ENCODE measurements at places on chromosomes 7 and 10. TPM values are rescaled to one million over a fixed set of nuclear protein-coding genes. Genes with fewer than 3 reads are reported as not detected.

Gene FAM25G
- total RNA-seq: not detected

DNA sequence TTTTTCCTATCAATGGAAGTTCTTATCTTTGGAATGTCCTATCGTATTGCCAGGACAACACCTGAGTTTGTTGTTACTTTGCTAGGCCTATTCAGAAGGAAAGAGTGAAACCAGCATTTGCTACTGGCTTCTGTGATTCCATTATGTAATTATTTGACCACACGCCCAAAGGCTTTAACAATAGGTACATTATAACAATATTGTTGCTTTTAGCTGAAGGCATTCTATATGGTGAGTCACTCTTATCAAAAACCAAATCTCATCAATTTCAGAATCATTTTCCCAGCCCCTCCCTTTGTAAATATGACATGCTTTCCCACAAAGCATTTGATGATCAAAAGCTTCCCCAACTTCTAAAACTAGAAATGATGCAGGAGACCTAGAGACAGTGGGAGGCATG, 294.4 kb upstream of the NEBL start:
- H3K36me3 ChIP-seq: no peaks in the 10 kb centered on the region
- DNase-seq: no peak
- no peak overlapping the region for H3K4me3 ChIP-seq
- no peak overlapping the region for H3K27ac ChIP-seq
- no peaks in the 10 kb centered on the region for H3K4me1 ChIP-seq
- H3K27me3 ChIP-seq: no peaks in the 10 kb centered on the region

- peaks cover 3% of the 10 kb centered on the region for H3K27me3 ChIP-seq
- no peak overlapping the region for H3K27ac ChIP-seq
- no peaks in the 10 kb centered on the region for H3K4me1 ChIP-seq
- H3K36me3 ChIP-seq: no peaks in the 10 kb centered on the region
- no peak for DNase-seq
Observed at GRCh38 chr7:149733924-149734790, 39.2 kb downstream of the ZNF467 start.

DNA sequence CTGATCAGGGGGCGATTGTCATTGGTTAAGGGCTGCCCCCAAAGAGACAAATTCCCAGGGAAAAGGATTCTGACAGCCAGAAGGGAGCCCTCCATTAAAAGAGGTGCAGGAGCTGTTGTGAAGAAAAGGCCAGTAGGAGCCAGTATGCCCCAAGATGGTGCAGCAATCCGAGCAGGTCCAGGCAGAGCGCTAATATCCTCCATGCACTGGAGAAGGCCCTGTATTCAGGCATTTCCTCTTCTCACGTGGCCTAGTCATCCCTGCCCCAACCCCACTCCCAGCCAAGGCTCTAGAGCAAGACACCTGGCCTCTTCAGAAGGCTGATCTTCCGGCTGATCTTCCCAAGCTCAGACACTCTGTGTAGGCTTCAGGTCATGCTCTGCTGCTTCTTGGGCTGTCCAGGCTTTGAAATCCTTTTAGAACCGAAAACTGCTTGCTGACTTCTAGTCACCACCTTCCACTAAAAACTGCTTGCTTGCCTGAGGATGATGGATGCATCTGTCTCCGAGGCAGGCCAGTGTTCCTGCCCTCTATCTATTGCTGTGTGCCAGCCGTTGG, 77.4 kb downstream of the CYP26A1 start:
- H3K27me3 ChIP-seq: no peaks in the 10 kb centered on the region
- no peak for DNase-seq
- H3K27ac ChIP-seq: no peak overlapping the region
- no peaks in the 10 kb centered on the region for H3K36me3 ChIP-seq

DNA sequence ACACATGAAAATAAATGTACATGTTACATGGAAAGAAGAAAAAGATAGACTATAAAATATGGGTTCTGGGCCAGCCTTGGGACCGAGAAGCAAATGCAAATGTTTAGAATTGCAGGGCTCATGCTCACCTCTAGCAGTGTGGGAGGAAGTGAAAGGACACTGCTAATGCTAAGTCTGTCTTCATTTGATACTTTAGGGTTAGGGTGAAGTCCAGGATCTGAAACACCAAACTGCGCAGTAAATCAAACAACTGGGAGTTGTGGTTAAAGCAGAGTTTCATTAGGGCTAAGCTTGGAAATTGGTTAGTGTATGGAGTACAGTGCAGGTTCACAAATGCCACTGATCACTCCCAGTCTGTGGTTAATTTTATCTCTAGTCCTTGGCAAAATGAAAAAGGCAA, 73.2 kb upstream of the PDK4 start:
- no peaks in the 10 kb centered on the region for H3K36me3 ChIP-seq
- no peak overlapping the region for H3K4me3 ChIP-seq
- DNase-seq: no peak
- no peaks in the 10 kb centered on the region for H3K27me3 ChIP-seq

GRCh38 chr10:6473901-6474370, 106.1 kb downstream of the PRKCQ start:
- H3K27me3 ChIP-seq: no peaks in the 10 kb centered on the region
- H3K4me1 ChIP-seq: no peaks in the 10 kb centered on the region
- no peak overlapping the region for H3K27ac ChIP-seq
- no peak for DNase-seq

Gene NUTM2A
- total RNA-seq: 1.5 TPM

- no peak overlapping the region for H3K4me3 ChIP-seq
- H3K27ac ChIP-seq: no peak overlapping the region
- H3K36me3 ChIP-seq: no peaks in the 10 kb centered on the region
- DNase-seq: no peak
- H3K27me3 ChIP-seq: no peaks in the 10 kb centered on the region
Observed at GRCh38 chr10:69389827-69390490, 26.8 kb downstream of the TACR2 start.

Gene SPRN
- 0.97 TPM for total RNA-seq

- DNase-seq: peak; percentile 59
- no peak overlapping the region for H3K4me3 ChIP-seq
- H3K27ac ChIP-seq: no peak overlapping the region
- no peaks in the 10 kb centered on the region for H3K36me3 ChIP-seq
Observed at GRCh38 chr7:157022681-157023588, 12.5 kb upstream of the MNX1 start.

Gene IGFBP3
- total RNA-seq: 632 TPM

- peak overlapping the region; percentile 57 for H3K27ac ChIP-seq
- no peak overlapping the region for H3K4me3 ChIP-seq
Observed at GRCh38 chr7:3243680-3244079, 57.4 kb upstream of the SDK1 start.

- no peak overlapping the region for H3K27ac ChIP-seq
- H3K36me3 ChIP-seq: no peaks in the 10 kb centered on the region
- H3K4me1 ChIP-seq: no peaks in the 10 kb centered on the region
- DNase-seq: no peak
- H3K4me3 ChIP-seq: no peak overlapping the region
Observed at GRCh38 chr10:28790146-28790545, 112.8 kb downstream of the BAMBI start.

DNA sequence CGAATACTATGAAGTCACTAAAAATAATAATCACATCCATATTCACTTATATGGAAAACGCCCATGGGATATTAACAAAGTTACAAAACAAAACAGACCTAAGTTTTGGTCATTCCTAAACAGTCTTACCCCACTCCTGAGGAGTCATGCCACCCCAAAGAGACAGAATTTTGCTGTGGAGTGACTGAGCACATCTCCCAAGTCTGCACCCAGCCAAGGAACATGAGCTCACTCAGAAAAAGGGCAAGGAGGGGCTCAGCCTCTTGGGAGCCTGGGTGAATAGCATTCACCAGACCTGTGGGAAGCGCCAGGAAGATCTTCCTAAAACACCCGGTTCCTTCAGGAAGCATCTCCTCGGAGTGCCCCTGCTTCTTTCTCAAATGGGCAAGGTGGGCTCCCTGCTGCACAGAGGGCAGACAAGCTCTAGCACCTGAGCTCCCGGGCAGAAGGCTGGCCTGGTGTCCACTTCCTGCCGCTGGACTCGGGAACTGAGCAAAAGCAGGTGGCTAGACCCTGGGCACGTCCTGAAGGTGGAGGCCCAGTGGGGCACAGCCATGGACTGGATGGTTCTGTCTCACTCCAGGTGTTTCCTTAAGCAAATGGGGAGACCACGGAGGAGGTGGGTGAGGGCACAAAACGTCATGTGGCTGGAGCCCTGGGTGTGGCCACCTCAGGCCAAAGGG, 31.0 kb downstream of the TNS3 start:
- no peak overlapping the region for H3K4me3 ChIP-seq
- H3K27ac ChIP-seq: peak overlapping the region; percentile 27
- no peaks in the 10 kb centered on the region for H3K36me3 ChIP-seq
- DNase-seq: no peak
- H3K27me3 ChIP-seq: no peaks in the 10 kb centered on the region

DNA sequence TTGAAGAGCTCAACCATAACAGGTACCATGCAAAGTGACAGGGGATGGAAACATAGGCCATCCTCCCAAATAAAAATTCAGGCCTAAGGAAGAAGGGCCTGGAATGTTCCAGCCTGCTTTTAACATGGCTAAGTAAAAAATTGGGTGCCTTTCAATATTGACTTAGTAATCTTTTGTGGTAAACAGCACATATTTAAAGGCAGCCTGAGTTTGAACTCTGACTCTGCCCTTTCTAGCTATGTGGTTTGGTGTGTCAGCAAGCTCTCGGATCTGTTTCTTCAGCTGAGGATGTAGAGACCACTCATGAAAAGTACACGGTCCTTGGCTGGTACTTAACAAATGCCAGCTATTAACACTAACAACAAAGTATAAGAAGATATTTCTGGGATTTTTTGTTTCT, 191.8 kb upstream of the CDCA7L start:
- H3K27me3 ChIP-seq: no peaks in the 10 kb centered on the region
- no peak for DNase-seq
- no peaks in the 10 kb centered on the region for H3K4me1 ChIP-seq
- no peak overlapping the region for H3K27ac ChIP-seq
- H3K4me3 ChIP-seq: no peak overlapping the region
- no peaks in the 10 kb centered on the region for H3K36me3 ChIP-seq

DNA sequence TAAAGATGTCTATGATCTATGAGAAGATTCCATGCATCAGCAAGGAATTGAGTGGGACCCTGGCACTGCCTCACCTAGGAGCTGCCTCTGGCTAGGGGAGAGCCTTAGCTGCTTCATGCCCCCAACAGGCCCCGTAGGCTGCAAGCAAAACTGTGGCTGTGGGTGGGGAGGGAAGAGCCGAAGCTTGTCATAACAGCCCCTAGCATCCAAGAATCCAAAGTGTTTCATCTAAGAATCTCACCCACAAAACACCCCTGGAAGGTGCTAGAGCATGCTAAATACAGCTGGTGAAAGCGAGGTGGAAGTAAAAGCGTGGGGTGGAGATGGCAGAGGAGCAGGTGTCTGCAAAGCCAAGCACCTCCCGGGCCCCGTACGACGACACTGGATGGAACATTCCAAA, 87.5 kb upstream of the C1QL3 start:
- no peaks in the 10 kb centered on the region for H3K36me3 ChIP-seq
- DNase-seq: no peak
- H3K27ac ChIP-seq: no peak overlapping the region

GRCh38 chr7:98555403-98555802, 61.7 kb upstream of the NPTX2 start:
- peak overlapping the region; percentile 76 for H3K27ac ChIP-seq
- H3K27me3 ChIP-seq: no peaks in the 10 kb centered on the region
- H3K36me3 ChIP-seq: no peaks in the 10 kb centered on the region
- DNase-seq: peak; percentile 58

GRCh38 chr10:59631882-59632807, 77.5 kb downstream of the SLC16A9 start:
- H3K4me1 ChIP-seq: no peaks in the 10 kb centered on the region
- no peak overlapping the region for H3K4me3 ChIP-seq
- H3K27ac ChIP-seq: no peak overlapping the region
- no peaks in the 10 kb centered on the region for H3K27me3 ChIP-seq
- H3K36me3 ChIP-seq: no peaks in the 10 kb centered on the region
- DNase-seq: no peak

- no peaks in the 10 kb centered on the region for H3K4me1 ChIP-seq
- no peak overlapping the region for H3K4me3 ChIP-seq
- no peak overlapping the region for H3K27ac ChIP-seq
- no peak for DNase-seq
Observed at GRCh38 chr7:103636153-103636552, 190.1 kb upstream of the SLC26A5 start.

Gene DDC
- total RNA-seq: 56.1 TPM

Gene PTF1A
- total RNA-seq: not detected

Gene PRPS1L1
- total RNA-seq: not detected

Gene FGFBP3
- total RNA-seq: 2.4 TPM

- no peaks in the 10 kb centered on the region for H3K36me3 ChIP-seq
- H3K4me1 ChIP-seq: no peaks in the 10 kb centered on the region
- H3K27ac ChIP-seq: no peak overlapping the region
- no peaks in the 10 kb centered on the region for H3K27me3 ChIP-seq
Observed at GRCh38 chr10:72176701-72177100, 39.1 kb upstream of the ANAPC16 start.

Gene SLC16A9
- 3.8 TPM for total RNA-seq

DNA sequence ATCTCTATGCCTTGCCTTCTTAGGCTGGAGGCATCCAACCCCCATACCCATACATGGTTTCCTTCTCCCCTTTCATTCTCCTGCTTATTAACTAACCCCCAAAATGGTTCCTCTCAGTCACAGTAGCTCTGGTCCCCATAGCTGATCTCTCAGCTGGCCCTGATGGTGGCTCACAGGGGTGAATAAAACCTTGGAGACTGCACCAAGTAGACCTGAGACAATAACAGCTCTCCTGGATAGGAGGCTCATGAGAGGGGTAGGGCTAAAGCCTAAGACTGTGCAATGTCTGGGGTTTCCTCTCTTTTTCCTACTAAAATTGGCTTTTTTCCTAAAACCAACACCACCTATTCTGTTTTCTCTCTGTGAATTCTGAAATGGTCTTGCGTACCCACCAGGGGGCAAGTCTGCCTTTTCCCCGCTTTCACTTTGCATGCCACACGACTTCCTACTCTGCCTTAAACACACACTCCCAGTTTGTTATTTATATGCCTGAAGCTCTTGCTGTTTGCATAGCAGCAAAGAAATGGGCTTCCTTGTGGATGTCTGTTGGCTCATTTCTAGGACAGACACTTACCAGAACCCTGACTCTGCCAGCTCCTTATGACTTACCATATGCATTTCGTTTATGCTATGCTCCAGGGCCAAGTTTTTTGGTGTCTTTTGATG, 18.4 kb upstream of the PON1 start:
- H3K27me3 ChIP-seq: no peaks in the 10 kb centered on the region
- no peaks in the 10 kb centered on the region for H3K36me3 ChIP-seq
- DNase-seq: no peak
- no peaks in the 10 kb centered on the region for H3K4me1 ChIP-seq
- H3K4me3 ChIP-seq: no peak overlapping the region

Gene PON1
- 37.4 TPM for total RNA-seq

GRCh38 chr7:106591146-106591545, 69.8 kb downstream of the CCDC71L start:
- DNase-seq: no peak
- H3K27me3 ChIP-seq: no peaks in the 10 kb centered on the region
- H3K4me3 ChIP-seq: no peak overlapping the region

Gene PIP
- not detected for total RNA-seq

Gene PITRM1
- total RNA-seq: 45.9 TPM

- no peak overlapping the region for H3K27ac ChIP-seq
- peaks cover 96% of the 10 kb centered on the region for H3K27me3 ChIP-seq
- no peaks in the 10 kb centered on the region for H3K36me3 ChIP-seq
Observed at GRCh38 chr7:155461631-155462030, 3.7 kb downstream of the EN2 start.
